ENCODE measurements at places on chromosomes 3 and 15.

- no peak for DNase-seq
Measured at GRCh38 chr15:83404121-83404520, 43.0 kb upstream of the SH3GL3 start.

GRCh38 chr3:103614719-103615118 lies 1179.9 kb downstream of the ZPLD1 start:
- DNase-seq = no peak

- DNase-seq = no peak
Measured at GRCh38 chr3:136577791-136578190, 174.4 kb downstream of the STAG1 start.

DNA sequence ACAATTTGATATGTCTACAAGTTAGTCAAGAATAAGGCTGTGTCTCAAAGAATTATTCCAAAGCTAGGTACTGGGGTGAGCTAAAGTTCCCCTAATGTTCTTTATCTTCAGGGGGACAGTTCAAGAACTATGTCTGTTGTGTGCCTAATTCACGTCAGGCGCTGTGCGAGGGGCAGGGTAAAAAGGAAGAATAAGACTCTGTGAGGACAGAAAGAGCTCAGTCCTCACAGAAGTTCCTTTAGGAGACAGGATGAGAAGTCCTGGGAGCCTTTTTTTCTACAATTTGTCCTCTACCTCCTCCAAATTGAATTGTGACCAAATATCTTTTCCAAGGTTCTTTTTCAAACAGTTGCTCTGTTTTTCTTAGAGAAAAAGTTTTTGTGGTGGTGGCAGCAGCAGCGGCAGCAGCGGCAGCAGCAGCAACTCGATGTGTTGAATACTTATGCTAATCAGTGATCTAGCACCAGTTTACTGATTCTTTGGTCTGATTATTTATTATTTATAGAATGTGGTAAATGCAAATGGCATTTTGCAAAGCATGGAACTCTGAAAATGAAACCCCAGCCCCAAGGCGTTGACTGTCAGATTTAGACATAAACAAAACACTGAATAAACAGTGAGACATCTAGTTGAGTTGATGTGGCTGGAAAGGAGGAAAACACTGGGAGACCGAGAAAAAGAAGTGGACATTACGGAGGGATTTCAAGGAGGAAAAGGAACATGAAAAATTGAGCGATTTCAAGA lies 88.6 kb downstream of the GTPBP8 start:
- DNase-seq = no peak

DNA sequence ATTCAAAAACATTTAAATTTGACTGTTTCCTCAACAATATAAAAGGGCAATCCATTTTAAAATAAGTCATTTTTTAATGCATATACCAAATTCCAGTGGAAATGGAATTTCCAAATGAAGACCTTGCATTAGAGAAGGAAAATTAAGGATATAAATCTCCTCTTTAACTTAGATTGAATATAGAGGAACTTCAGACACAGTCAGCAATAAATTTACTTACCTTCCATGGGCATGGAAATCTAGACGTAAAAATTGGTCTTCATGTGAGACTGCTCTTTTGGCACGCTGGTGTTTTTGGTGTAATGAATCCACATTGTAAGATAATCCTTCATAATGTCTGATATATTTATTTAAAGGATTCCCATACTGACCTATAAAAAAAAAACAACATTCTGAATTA lies 32.1 kb downstream of the ADAM10 start:
- no peak for DNase-seq

DNA sequence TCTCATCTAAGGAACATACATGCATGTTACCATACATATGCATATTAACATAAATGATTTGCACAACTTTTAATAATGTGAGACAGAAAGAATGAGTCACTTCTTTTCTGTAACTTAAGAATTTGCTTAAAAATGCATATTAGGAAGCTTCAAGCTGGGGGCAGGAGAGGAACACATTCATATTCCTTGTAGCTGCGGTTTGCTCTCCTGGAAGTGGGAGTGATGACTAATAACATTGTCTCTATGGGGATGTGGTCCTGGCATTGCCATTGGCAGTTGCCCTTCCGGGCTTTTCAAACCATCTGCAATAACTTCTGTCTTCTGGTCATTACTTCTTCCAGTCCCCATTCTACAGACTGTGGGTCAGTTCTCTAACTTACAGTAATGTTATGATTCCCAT lies 15.6 kb downstream of the CHST2 start:
- no peak for DNase-seq

DNA sequence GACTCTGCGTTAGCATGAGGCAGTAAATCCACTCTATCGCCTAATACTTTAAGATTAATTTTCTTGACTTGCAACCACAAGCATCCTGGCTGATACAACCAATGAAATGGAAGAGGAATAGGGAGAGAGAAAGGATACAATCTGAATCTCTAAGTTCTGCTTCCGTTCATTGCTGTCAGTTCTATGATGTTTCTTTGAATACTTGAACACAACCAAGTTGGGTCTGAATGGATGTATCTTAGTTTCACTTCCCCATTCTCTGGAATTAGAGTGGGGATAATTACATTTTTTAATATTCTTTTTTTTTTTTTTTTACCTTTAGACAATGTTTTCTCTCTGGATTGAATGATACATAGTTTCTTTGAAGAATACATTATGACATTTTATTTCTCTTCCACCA lies 22.9 kb downstream of the PDE8A start:
- DNase-seq = no peak

- no peak for DNase-seq
Measured at GRCh38 chr15:85142312-85142711, 160.7 kb downstream of the PDE8A start.

DNA sequence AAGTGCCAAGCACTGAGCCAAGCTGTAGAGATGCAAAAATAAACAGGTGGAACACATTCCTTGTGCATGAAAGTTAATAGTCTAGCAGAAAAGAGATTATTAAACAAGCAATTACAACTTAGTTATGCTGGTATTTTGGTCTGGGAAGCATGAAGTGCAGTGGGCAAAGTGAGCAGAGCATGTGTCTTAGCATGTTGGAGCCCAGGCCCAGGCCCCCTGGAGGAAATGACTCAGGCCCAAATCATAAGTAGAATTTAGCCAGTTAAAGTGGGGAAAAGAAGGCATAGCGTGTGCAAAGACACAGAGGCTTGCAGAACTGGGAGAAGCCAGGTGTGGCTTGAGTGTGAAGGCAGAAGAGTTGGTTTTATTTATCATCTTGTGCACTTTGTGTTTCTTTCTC lies 163.8 kb upstream of the ATP11B start:
- no peak for DNase-seq

GRCh38 chr3:50876947-50877346 lies 202.2 kb downstream of the DOCK3 start:
- DNase-seq = no peak

DNA sequence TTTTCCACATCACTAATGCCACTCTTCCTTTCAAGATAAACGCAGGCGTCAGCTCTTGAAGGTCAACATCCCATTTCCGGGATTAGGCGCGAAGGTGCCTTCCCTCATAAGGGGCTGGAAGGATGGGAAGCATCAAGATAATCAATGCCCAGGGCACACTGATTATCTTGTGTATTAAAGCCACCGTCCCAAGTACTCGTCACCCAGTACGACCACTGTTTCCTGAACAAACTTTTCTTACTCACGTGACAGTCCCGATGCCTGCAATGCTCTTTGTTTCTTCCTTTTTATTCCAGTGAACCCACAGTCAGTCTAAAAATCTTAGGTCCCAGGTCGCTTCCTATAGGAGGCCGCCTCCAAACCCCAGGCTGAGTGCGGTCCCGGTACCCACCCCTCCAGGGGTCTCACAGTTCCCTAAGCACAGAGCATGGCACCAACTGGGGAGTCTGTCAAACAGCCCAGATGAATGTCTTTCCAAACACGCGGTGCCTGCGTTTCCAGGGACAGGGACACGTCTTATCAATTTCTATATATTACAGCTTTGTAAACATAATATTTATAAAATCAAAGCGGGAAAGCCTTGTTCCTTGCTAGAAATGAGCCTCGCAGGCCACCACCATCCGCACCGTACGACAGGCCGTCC lies 589 bp downstream of the ANAPC13 start:
- DNase-seq = no peak

DNA sequence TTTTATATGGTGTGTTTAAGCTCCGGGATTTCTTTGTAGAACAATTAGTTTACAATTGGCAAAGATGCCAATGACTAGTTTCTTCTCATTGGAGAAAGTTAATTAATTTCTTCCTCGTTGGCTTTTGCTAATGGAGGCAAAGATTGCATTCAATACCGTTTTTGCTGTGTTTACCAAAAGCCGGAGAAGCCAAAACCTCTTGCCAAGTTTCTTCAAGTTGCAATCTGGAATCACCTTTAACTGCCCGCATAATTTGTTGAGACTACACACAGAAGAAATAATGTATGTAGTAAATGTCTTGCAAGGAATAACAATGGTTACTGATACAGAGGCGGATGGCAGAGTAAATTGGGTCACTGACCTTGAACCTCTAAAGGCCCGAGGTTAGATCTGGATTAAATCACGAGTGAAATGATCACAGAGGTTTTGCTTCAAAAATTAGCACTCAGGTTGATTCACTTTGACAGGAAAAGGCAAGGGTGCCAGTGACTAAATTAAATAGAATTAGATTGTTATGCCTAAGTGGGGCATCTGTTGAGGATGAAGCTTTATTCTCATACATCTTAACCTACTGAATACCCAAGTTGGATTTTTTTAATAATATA lies 732.1 kb upstream of the NR2F2 start:
- DNase-seq = no peak

DNA sequence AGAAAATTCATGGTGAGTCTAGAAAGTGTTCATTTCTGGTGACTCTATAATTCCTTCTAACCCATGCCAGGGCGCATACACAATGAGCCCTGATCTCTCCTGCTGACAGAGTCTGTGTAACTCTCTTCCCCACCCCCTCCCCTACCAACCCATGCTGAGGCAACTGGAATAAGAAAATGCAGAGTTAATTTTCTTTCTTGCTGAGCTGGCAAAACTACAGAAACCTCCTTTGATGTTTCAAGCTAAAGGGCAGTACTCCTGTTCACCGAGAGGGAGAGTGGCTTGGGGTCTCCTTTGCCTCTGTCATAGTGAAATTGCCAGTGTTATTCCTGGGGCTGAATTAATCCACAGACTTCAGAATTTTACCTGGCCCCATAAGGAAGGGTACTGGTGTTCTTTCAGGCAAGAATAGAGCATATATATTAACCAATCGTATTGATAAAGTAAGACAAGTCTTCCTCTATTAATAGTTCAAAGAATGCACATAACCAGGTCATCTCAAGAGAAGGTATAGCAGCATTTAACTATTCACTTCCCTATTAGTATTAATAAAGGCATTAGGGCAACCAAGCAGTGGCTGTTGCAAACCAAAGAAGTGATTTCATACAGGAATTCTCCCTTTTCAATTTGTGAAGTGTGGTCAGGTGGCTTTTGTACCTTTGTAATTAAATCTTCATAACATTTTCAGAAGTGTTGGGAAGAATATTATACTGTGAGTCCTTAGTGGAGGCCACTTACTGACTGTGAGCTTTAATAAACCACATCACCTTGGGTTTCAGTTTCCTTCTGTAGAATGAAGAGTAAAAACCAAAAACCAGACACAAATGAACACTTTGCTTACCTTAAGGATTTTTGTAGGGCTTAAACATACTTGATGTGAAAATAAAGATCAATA lies 4.1 kb downstream of the GAP43 start:
- DNase-seq = no peak

- DNase-seq = no peak
Measured at GRCh38 chr3:58651276-58651675, 15.3 kb downstream of the FAM3D start.

GRCh38 chr15:53580366-53580765 lies 179.1 kb downstream of the WDR72 start:
- DNase-seq = no peak

DNA sequence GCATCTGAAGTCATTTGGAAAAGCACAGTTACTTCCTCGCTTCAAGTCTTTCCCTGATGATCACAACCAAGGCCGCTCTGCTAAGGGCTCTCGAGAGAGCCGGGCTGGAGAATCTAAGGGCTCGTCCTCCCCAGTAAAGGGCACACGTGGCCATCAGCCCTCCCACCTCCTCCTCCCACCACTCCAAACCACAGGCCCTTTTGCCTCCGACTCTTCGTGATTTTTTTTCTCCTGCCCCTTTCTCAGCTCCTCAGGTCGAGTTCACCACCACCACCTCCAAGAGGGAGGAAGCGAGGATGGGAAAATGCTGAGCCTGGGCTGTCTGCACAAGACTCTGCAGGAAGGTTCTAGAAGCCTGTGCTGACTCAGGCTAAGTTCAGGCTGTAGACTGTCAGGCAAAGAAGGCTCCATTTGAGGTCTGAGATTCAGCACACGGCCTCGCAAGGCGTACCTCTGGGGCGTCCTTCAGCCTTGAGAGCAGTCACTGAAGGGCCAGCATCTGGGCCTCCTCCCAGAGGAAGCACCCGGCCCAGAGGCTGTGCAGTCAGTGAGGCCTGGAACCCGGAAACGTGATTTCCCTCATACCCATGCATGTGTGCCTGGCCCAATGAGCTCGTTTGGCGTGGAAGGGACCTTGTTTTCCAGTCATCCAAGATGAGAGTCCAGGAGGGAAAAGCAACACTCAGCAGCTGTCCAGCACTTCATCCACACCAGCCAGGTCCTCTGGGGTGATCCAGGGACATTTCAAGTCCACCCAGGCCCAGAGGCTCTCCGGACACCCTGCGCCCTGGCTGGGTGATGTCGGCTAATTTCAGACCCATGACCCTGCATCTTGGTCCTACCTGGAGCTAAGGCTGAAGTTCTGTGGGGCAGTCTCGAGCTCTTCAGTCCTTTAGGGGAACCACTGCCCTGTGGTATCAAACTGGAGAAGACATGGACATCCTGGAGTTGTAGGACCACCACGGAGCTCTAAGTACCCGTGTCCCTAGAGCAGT lies 196.8 kb downstream of the XXYLT1 start:
- DNase-seq = no peak

GRCh38 chr3:48459331-48459730 lies 12.8 kb downstream of the ATRIP start:
- DNase-seq = no peak

DNA sequence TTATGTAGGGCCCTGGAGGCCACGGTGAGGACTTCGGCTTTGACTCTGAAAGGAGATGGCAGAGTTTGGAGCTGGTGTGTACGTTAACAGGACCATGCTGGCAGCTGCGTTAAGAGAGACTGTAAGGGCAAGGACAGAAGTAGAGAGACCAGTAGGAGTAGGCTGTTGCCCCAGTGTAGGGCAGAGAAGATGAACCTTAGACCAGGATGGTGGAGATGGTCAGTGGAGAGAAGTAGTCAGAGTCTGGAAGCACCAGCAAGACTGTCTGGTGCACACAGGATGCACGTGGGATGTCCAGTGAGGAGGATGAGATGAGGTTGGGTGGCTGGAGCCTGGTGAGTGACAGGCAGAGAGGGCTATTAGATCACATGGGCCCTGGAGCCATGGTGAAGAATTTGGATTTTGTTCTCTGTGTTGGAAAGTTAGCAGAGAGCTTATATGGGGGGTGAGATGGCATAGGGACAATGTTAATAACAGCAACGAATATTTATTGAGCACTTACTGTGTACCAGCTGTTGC lies 150.1 kb downstream of the IGF1R start:
- no peak for DNase-seq

- no peak for DNase-seq
Measured at GRCh38 chr3:4794331-4794730, 184.9 kb upstream of the BHLHE40 start.

GRCh38 chr3:30631243-30631904 lies 25.0 kb downstream of the TGFBR2 start:
- DNase-seq = peak; percentile 44
